ENCODE measurements at places on chromosomes 1 and 21. TPM values are rescaled to one million over a fixed set of nuclear protein-coding genes. Genes with fewer than 3 reads are reported as not detected.

GRCh38 chr1:180237869-180238476 is 7.9 kb downstream of the LHX4 start:
- peaks cover 36% of the 10 kb centered on the region for H3K4me1 ChIP-seq
- H3K36me3 ChIP-seq: no peaks in the 10 kb centered on the region
- no peak for DNase-seq
- peaks cover 100% of the 10 kb centered on the region for H3K27me3 ChIP-seq

DNA sequence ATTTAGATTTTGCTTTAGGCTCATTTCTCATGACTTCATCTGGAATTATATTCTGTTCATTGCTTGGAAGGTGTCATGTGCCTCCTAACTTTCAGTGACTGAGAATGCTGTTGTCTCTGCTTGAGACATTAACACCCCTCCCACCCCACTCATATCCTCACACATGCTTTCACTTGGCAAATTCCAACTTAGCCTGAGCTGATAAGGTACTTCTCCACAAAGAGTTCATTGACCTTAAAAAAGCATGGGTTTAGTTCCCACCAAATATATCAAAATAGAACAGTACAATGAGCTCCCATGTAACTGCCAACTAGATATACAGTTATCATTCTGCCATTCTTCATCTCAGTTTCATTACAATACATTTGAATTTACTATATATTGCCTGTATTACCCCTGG is 576.5 kb upstream of the ADGRL2 start:
- no peak overlapping the region for H3K27ac ChIP-seq
- no peaks in the 10 kb centered on the region for H3K27me3 ChIP-seq
- no peaks in the 10 kb centered on the region for H3K36me3 ChIP-seq
- DNase-seq: no peak
- no peak overlapping the region for H3K4me3 ChIP-seq

CNKSR1 gene
- 2.6 TPM for total RNA-seq

- DNase-seq: no peak
- no peaks in the 10 kb centered on the region for H3K36me3 ChIP-seq
- peaks cover 26% of the 10 kb centered on the region for H3K4me1 ChIP-seq
- no peaks in the 10 kb centered on the region for H3K27me3 ChIP-seq
Observed at GRCh38 chr1:9901148-9902059, 8.7 kb downstream of the CTNNBIP1 start.

DNA sequence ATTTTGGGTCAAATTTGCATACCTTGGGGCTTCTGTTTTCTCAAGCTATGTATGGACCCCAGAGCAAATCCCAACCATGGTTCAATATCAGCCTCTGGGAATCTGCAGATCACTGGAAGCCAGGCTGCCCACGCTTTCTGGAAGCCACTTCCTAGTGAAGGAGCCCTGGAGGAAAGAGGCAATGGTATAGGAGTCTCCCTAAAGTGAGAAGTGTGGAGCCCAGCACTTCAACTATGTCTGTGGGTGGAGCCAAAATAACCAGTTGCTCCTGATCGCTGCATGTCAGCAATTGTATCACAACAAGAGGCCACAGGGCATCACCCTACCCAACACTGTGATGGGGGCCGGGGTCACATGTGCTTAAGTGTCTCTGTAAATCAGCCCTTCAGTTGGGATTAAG is 26.9 kb downstream of the ETS2 start:
- no peak overlapping the region for H3K27ac ChIP-seq
- H3K36me3 ChIP-seq: no peaks in the 10 kb centered on the region
- no peaks in the 10 kb centered on the region for H3K4me1 ChIP-seq
- DNase-seq: no peak
- H3K4me3 ChIP-seq: no peak overlapping the region

S100A3 gene
- total RNA-seq: not detected

DNA sequence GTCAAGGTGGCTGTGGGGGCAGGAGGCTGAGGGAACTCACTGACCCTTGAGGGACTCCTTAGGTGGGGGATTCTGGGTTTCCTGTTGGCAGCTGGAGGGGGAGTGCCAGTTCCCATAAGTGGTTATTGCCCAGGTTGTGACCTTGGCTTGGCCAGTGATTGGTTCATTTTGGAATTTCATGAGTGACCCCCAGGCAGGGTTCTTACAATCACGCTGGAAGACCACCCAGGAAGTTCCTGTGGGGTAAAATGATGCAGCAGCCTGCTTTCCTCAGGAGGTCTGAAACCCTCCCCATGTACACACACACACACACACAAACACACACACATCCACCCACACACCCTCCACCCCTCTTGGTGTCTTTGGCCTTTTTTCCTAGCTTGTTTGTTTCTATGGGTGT is 16.9 kb downstream of the VANGL1 start:
- H3K36me3 ChIP-seq: no peaks in the 10 kb centered on the region
- no peak for DNase-seq
- no peaks in the 10 kb centered on the region for H3K27me3 ChIP-seq
- peaks cover 12% of the 10 kb centered on the region for H3K4me1 ChIP-seq
- H3K4me3 ChIP-seq: no peak overlapping the region
- no peak overlapping the region for H3K27ac ChIP-seq

DNA sequence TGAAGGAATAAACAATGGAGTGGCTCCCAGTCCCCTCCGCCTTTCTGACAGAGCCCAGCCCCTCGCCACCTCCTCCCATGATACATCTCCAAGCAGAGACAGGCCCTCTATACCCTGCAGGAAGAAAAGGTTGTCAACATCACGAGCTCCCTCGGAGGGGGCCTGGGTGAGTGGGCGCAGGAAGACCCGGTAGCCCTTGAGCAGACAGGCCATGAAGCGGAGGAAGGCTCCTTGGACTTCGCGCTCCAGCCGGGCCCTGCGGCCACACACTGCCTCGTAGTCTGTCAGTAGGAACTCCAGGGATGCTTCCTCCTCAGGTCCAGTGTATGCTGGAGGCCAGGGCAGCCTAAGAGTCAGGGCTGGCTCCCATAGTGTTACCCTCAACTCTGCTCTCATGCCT is 7.0 kb downstream of the DENND4B start:
- no peak for DNase-seq
- H3K36me3 ChIP-seq: peaks cover 8% of the 10 kb centered on the region
- no peak overlapping the region for H3K4me3 ChIP-seq

GRCh38 chr1:119266386-119266785 is 102.2 kb upstream of the HAO2 start:
- no peaks in the 10 kb centered on the region for H3K36me3 ChIP-seq
- H3K4me3 ChIP-seq: no peak overlapping the region
- H3K27ac ChIP-seq: no peak overlapping the region
- no peaks in the 10 kb centered on the region for H3K27me3 ChIP-seq
- no peak for DNase-seq

- no peak overlapping the region for H3K4me3 ChIP-seq
- DNase-seq: no peak
- no peaks in the 10 kb centered on the region for H3K27me3 ChIP-seq
- no peaks in the 10 kb centered on the region for H3K4me1 ChIP-seq
Observed at GRCh38 chr21:44521301-44521927, 18.6 kb downstream of the KRTAP10-1 start.

DNA sequence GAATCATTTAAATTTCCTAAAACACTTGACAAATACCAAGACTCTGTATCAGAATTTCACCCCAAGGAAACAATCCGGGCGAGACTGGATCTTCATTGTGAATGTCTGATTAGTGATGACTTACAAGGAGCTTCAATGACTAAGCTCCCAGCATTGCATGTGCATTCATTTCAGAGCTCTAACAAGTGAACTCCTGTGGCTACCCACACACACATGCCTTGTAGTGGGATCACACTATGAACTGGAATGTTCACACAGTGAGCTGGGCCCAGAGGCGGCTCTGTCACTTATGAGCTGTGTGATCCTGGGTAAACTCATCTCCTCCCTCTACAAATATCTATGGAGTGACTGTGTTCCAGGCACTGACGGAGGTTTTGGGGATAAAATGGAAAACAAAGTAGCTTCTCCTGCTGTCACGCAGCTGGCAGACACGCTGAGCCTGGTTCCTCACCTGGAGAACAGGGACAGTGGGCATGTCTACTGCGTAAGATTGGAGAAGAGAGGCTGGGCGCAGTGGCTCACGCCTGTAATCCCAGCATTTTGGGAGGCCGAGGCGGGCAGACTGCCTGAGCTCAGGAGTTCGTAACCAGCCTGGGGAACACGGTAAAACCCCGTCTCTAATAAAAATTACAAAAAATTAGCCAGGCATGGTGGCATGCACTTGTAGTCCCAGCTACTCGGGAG is 56.9 kb downstream of the CLSTN1 start:
- H3K4me1 ChIP-seq: no peaks in the 10 kb centered on the region
- H3K27ac ChIP-seq: peak overlapping the region; percentile 11
- no peaks in the 10 kb centered on the region for H3K36me3 ChIP-seq
- H3K27me3 ChIP-seq: no peaks in the 10 kb centered on the region
- no peak overlapping the region for H3K4me3 ChIP-seq

- no peaks in the 10 kb centered on the region for H3K27me3 ChIP-seq
- H3K27ac ChIP-seq: peak overlapping the region; percentile 95
- peaks cover 16% of the 10 kb centered on the region for H3K4me1 ChIP-seq
- H3K36me3 ChIP-seq: no peaks in the 10 kb centered on the region
- peak; percentile 55 for DNase-seq
Observed at GRCh38 chr1:236066828-236067386, 2.0 kb upstream of the NID1 start.

DNA sequence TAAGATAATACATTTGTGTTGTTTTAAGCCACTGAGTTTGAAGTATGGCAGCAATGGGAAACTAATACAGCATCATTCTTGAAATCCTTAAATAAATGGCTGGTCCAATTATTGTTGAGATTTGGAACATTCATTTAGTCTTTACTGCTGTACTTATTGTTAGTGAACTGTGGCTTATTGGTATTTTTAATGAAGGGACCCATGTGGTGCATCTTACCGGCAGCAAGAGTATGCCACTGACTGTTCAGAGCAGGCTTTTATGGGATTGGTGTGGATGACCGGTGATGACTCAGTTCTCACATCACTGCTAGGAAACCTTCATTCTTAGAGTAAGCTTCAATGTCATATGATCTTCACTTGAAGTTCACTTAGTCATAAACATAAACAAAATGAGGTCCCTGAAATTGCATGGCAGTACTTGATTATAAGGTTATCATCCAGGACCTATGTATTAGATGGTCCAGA is 31.5 kb downstream of the PRKAA2 start:
- no peak overlapping the region for H3K4me3 ChIP-seq
- H3K4me1 ChIP-seq: no peaks in the 10 kb centered on the region
- H3K36me3 ChIP-seq: no peaks in the 10 kb centered on the region
- H3K27me3 ChIP-seq: no peaks in the 10 kb centered on the region
- DNase-seq: no peak

Measured in tibial nerve (tissue), 4 donors.